ENCODE measurements at places on chromosomes 4 and X. TPM values are rescaled to one million over a fixed set of nuclear protein-coding genes. Genes with fewer than 3 reads are reported as not detected.

DNA sequence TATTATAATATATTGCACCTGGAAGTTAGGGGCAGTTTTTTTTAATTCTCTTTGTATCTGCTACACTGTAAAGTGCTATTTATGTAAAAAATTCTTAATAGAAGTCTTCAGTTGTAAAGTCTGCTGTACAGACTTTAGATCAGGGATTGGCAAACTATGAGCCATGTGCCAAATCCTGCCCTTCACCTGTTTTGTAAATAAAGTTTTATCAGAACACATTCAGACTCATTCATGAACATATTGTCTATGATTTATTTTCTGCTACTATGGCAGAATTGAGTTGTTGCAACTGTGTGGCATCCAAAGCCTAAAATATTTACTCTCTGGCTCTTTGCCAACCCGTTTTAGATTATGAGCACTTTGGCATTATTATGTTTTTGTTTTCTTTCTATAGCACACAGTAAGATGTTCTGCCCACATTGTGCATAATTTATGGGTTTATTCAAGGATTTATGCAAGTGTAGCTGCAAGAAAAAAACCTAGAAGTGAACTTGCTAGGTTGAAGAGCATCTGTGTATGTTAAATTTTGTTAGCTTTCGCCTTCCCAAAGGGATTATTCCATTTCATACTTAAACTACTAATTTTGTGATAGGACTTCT is 56.9 kb downstream of the CLCN3 start:
- DNase-seq = no peak

Gene CT45A10
- total RNA-seq = not detected

Gene ARMCX4
- 14.3 TPM for total RNA-seq

Gene NXF2
- total RNA-seq = 0.35 TPM

GRCh38 chr4:75287738-75288517 is 226.3 kb downstream of the RCHY1 start:
- DNase-seq = no peak

Gene RASGEF1B
- total RNA-seq = 63.0 TPM

DNA sequence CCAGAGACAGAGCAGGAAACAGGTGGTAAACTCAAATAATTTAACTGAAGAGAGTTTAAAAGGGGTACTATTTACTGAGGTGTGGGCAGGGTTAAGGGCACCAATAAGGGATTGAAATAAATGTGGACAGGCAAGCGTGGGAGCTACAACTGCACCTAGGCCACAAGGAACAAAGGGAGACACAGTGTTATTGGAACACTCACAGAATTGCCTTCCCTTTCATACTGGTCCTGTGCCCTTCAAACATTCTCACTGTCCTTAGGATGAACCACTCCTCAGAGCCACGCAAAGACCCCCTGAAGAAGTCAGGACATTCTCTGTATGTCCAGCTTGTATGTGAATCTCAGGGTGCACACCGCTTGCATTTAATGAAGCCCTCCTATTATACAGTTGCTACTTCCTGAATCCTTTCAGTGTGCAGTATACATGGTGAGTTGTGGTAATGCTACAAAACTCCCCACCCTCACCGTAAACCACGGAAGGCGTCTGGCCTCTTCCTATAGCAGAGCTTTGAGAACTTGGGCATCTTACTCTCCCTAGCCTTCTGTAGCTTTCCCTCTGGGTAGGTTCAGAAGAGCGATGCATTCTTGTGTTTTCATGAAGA is 9.6 kb upstream of the MRPL1 start:
- DNase-seq = no peak

DNA sequence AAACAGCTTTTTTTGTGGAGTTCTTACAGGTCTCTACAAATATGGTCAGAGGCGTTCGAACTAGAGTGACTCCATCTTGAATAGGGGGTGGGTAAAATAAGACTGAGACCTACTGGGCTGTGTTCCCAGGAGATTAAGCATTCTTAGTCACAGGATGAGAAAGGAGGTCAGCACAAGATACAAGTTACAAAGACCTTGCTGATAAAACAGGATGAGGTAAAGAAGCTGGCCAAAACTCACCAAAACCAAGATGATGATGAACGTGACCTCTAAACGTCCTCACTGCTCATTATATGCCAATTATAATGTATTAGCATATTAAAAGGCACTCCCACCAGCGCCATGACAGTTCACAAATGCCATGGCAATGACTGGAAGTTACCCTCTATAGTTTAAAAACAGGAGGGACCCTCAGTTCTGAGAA is 42.8 kb upstream of the SPP1 start:
- DNase-seq = no peak

- DNase-seq = no peak
These were observed 194.5 kb upstream of the EDA2R start for GRCh38 chrX:66833426-66833825.

DNA sequence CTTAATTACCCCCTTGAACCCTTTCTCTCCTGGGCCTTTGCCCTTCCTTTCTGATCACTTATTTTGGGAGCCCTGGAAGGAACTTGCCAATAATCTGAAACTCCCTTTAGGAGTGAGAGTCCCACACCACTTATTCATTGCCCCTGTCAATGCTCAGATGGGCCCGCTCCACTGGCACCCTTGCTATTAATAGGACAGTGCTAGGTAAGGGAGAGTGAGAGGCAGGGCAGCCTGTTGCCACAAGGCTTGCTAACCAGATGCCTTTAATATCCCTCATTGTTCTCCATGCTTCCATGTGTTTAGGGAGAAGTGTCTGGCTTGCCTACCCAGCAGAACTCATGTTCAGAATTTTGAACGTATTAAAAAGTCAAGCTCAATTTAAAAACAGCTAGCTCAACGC is 1.7 kb upstream of the NHS start:
- DNase-seq = no peak

Gene MAGEA9B
- total RNA-seq = not detected

Gene SLC10A7
- total RNA-seq = 23.5 TPM

DNA sequence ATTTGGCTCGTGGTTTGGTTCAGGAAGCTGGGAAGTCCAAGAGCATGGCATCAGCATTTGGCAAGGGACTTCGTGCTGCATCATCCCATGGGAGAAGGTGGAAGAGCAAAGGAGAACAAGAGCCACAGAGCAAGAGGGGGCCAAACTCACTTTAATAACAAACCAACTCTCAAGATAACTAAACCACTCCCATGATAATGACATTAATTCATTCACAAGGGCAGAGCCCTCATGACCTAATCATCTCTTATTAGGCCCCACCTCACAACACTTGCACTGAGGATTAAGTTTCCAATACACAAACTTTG is 113.4 kb upstream of the ATXN3L start:
- DNase-seq = no peak

DNA sequence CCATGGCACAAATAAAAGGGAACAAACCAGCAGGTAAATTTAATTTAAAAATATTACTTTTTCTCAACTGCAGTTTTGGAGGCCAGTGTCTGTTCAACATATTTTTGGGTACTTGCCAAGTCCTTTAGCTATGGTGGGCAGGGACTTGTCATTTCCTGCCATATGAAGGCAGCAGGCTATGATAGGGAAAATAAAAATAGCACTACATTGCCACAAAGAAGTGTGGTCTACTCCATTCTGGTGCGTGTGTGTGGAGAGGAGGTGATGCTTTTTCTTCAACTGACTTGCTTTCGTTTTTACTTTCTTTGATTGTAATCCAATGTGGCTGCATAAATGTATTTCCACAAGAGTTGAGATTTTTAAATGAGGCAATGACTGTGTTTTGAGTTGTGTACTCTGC is 17.2 kb downstream of the GPR174 start:
- no peak for DNase-seq

GRCh38 chr4:166903408-166903807 is 330.9 kb downstream of the SPOCK3 start:
- DNase-seq = no peak

Gene FGF13
- 4.0 TPM for total RNA-seq

DNA sequence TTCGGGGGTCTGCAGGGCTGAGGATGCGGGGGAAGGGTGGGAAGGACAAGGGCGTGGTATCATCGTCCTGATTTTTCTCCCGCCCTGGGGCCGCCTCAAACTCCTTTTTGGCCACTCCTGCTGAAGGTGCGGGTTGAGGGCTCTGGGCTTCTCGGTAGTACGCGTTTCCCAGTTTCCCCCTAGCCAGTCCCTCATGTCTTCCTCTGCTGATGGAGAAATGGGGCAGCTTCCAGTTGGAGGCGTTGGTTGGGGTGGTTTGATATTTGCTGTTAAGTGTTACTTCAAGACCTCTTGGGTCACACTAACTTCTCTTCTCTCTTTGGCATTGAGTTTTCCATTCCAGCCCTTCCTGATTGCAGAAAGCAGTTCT is 482 bp downstream of the GSTCD start:
- no peak for DNase-seq

DNA sequence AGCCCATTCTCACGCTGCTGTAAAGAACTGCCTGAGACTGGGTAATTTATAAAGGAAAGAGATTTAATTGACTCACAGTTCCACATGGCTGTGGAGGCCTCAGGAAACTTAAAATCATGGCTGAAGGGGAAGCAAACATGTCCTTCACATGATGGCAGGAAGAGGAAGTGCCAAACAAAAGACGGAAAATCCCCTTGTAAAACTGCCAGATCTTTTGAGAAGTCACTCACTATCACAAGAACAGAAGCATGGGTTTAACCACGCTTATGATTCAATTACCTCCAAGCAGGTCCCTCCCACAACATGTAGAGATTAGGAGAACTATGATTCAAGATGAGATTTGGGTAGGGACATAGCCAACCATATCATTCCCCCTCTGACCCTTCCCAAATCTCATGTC is 335.5 kb downstream of the IL15 start:
- no peak for DNase-seq

DNA sequence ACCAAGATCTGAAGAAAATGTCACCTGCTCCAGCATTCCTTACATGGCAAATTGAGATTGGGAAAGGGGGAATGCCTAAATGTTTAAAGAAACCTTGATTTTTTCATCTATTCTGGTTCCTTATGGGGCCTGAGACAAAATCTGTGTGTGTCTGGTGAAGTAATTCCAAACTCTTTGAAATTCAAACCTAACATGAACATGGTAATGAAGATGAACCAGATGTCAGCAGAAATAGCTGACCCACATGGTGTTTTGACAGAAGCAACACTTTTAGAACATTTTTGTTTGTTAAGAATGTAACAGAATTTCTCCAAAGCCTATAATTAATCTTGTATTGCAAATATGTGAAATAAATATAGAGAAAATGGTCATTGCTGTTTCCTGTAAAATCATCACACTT is 133.0 kb downstream of the PARM1 start:
- no peak for DNase-seq

Gene CXorf58
- 0.27 TPM for total RNA-seq

- no peak for DNase-seq
These were observed 68.7 kb upstream of the GPM6B start for GRCh38 chrX:13885591-13885990.

- peak; percentile 59 for DNase-seq
These were observed 17.9 kb upstream of the NSUN7 start for GRCh38 chr4:40731792-40732245.

Gene GAGE12F
- total RNA-seq = not detected

Gene ENPEP
- total RNA-seq = 8.2 TPM

DNA sequence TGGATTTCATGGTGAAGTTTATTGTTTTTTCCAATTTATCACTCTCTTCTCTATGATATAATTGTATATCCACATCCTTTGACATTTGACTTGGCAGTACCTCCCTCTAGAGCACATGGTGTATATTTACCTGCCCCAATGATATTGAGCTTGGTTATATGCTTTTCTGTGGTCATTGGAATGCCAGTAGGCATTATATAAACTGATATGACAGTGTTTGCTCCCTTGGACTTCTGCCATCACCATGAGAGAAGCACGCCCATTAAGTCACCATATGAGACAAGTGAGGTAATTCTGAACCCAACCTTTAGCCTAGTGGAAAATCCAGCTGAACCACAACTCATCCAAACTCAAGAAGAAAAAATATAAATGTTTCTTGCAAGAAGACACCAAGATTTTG is 2761.5 kb downstream of the ARAP2 start:
- DNase-seq = no peak

DNA sequence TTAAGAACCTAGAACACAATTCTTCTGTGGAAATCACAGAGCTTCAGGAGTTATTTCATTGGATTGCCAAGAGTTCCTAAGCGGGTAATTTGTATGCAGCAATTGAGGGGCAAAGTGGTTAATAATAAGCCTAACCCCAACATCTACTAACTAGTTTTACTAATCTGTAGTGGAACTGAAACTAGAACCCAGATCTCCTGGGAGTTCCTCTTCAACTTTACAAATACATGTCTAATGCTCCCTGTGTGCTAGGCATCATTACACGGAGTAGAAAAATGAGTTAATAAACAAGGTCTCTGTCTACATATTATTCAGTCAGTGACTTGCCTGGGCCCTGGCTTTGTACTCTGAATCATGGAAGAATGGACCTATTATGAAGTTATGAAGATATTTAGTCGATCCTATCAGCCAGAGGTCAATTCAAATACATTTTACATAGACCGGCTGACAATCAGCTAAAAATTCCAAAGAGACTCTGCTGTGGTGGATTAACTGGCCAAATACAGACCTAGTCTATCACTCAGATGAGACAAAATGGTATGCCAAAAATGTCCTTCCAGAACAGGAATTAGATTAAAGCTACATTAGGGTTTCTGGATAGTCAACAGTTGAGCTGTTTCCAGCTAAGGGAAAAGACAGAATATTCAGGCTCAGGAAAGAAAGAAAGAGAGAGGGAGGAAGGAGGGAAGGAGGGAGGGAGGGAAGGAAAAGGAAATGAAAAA is 326.0 kb downstream of the FBXW7 start:
- DNase-seq = no peak

Gene ABLIM2
- 5.2 TPM for total RNA-seq

DNA sequence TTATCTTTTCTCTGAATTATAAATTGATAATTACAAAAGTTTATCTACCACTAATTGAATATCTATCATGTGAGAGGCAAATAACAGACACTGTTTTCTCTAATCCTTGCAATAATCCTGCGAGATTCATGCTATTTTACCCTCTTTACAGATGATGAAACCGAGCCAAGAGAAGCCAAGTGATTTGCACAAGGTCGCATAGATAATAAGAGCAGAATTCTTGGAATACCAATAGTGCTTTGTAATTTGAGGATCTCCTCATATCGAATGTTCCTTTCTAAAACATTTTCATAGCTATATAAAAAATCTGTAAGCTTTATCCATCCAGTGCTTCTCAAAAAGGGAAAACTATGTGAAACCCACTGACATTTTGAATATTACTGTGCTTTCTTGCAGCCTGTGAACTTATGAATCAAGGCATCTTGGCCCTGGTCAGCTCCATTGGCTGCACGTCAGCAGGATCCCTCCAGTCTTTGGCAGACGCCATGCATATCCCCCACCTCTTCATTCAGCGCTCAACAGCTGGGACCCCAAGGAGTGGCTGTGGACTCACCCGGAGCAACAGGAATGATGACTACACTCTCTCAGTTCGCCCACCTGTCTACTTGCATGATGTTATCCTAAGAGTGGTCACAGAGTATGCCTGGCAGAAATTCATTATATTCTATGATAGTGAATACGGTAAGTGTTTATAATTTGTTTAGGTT is 743.8 kb upstream of the ATOH1 start:
- no peak for DNase-seq

- no peak for DNase-seq
These were observed 60.2 kb upstream of the CBR4 start for GRCh38 chr4:169070071-169070894.

DNA sequence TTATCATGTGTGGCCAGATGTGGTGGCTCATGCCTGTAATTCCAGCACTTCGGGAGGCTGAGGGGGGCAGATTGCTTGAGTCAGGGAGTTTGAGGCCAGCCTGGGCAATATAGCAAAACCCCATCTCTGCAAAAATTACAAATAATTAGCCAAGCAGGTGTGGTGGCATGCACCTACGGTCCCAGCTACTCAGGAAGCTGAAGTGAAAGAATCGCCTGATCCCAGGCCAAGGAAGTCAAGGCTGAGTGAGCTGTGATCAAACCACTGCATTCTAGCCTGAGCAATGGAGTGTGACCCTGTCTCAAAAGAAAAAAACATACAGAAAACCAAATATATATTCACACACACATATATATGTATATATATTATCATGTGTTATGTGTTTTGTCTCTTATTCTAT is 15.0 kb downstream of the APELA start:
- no peak for DNase-seq

All from lower lobe of right lung (tissue), 2 donors.